ENCODE measurements at places on chromosomes 7 and 10.

GRCh38 chr7:101903515-101903868 is 86.1 kb downstream of the CUX1 start:
- DNase-seq, result no peak

- peak; percentile 3 for DNase-seq
These were observed 1010.0 kb downstream of the XPNPEP1 start for GRCh38 chr10:108913300-108913699.

DNA sequence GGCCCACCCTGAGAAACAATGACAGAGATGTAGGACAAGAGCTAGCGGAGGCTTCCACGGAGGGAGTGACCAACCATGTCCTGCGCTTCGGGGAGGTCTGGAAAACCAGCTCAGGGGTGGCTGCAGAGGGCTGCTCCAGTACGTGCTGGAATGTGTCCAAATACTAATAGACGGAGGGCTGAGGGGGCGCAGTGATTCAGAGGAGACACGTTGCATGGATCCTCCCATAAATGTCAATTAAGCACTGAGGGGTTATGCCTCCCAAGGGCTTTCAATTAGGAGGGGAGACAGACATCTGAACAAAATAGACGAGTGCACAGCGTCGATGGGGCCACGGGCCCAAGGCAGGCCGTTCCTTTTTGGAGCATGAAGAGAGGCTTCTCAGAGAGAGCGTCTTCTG is 51.0 kb upstream of the NPS start:
- DNase-seq, result no peak

DNA sequence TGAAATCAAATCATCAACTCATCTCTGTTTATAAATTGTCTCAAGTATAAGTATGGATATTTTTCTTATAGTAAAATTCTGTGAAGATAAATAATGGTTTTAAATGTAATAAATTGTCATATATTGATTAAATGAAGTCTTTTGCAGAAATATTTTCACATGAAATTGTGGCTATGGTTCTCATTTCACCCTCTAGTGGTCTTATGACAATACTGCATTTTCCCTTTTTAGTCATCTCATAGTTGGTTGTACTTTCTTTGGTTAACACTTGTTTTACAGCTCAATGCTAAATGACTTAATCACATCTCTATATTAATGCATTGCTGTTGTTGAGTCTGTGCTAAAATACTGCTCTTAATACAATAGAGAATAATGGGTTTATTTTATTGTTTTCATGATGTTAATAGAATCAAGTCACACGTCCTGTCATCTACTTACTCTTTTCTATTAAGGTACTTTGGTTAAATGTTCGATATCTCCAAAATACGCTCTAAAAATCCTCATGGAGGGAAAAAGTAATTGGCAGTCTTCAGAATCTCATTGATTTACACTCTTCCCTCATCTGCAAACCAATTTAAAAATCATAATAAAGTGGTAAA is 38.0 kb upstream of the CACNA2D1 start:
- peak; percentile 26 for DNase-seq

DNA sequence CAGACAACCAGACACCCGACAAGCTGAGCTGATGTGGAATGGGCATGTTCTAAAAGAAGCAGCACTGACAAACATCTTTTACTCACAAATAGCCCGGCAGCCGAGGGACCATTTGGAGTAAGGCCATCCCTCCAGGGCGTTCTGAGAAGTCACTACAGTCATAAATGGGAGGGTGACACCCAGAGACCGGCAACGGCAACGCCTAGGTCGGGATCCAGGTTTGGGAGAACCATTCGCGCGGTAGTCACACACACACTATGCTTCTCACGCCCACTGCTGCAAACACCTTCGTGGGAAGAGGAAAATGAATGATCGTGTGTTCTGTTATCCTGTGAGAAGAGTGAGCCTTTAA is 9.8 kb downstream of the TNS3 start:
- DNase-seq, result no peak

GRCh38 chr10:58219875-58220274 is 47.8 kb downstream of the IPMK start:
- DNase-seq, result peak; percentile 9

- DNase-seq, result no peak
These were observed 112.0 kb upstream of the C7orf33 start for GRCh38 chr7:148478551-148478950.

- DNase-seq, result no peak
These were observed 9.2 kb upstream of the IL6 start for GRCh38 chr7:22717760-22718159.

DNA sequence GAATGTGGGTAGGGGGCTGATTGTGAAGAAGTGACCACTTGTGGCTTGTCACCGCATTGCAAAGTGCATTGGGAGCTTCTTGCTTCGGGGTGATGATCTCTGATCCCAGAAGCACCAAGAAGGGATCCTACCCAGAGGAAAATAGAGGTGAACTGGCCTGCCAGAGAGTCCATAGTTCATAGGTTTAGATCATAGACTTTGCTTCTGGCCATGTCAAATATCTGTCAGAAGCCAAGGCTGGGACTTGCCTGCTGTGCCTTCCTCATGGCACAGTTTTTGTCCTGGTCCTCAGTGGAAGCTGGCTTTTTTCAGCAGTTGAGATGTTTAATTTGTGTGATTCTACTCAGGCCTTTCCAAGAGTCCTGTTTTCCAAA is 1.1 kb downstream of the ZSWIM8 start:
- no peak for DNase-seq

- peak; percentile 10 for DNase-seq
These were observed 294.6 kb downstream of the RNLS start for GRCh38 chr10:88288320-88289059.

- DNase-seq, result no peak
These were observed 227.6 kb downstream of the ANKRD7 start for GRCh38 chr7:118452128-118452527.

- no peak for DNase-seq
These were observed 2.4 kb downstream of the NAMPT start for GRCh38 chr7:106282390-106282789.

- no peak for DNase-seq
These were observed 578.7 kb downstream of the GLRX3 start for GRCh38 chr10:130714742-130715467.

GRCh38 chr10:124125305-124126116 is 32.1 kb upstream of the CHST15 start:
- peak; percentile 35 for DNase-seq

GRCh38 chr7:100745184-100745583 is 11.8 kb downstream of the ZAN start:
- DNase-seq, result peak; percentile 83

- peak; percentile 86 for DNase-seq
These were observed 102.4 kb downstream of the EXOC4 start for GRCh38 chr7:133355325-133355708.

DNA sequence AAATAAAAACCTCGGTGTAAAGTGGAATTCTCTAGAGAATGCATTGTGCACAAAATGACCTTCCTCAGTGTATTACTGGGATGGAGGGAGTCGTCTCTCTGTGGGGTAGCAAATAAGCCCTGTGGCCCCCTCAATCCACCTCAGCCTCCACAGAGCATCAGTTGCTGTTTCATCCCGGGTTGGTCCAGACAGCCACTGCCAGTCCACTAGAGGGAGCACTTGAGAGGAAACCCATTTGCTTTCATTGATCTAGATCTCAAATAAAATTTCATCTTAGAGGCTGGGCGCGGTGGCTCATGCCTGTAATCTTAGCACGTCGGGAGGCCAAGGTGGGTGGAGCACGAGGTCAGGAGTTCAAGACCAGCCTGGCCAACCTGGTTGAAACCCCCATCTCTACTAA is 1128.7 kb downstream of the CNTNAP2 start:
- DNase-seq, result peak; percentile 47

- no peak for DNase-seq
These were observed 286.6 kb downstream of the SEMA3D start for GRCh38 chr7:84900215-84900614.

GRCh38 chr7:139153832-139154231 is 44.3 kb upstream of the ZC3HAV1 start:
- DNase-seq, result peak; percentile 69

DNA sequence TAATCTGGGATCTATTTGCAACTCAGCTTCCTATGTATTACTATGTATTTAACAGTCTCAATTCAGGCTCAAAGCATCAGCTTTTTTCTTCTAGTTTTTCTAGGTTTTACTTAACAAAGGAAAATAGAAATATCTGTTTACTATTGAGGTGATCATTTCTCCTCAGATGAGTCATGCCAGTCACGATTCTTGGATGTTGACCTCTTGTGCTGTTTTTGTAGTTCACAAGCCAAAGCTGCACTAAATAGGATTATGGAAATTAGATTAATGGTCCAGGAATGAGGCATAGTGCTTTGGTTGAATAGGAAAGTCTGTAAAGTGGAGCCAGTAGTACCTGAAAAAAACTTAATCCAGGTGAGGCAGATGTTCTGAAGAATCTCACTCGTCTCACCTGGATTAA is 198.3 kb upstream of the KAT6B start:
- DNase-seq, result no peak

DNA sequence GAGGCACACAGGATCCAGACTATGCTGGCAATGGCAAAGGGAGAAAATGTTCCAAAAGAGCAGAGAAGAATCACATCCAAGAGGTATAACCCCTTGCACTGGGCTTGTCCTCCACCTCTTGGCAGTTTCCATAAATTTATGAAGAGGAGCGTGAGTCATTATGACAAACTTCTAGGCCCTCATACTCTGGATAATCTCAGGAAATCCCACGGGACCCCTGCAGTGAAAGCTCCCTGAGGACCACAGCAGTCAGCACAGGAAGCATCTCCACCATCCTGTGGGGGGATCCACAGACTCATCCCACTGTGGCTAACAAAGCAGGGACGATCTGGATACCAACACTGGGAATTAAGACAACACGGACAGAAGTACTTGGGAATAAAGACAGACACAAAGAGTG is 30.3 kb upstream of the GPAM start:
- peak; percentile 92 for DNase-seq

- no peak for DNase-seq
These were observed 146.3 kb upstream of the GPR26 start for GRCh38 chr10:123519861-123520260.

DNA sequence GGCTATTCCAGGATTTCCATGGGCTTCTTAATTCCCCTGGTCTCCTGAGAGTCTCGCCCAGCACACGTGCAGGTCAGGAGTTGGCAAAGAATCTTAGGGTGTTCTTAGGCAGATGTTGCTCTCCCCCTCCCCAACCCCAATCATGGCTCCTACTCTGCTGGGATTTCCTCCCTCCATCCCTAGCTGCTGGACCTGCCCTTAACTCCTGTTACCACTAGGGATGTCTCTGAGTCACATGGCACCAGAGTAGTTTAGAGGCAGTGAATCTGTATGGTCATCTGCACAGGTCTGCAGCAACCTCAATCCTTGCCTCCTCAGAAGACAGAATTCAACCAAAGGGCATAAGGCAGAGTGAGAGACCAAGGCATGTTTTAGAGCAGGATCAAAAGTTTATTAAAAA is 51.8 kb upstream of the CHST3 start:
- DNase-seq, result no peak

- DNase-seq, result no peak
These were observed 16.5 kb downstream of the AP3M1 start for GRCh38 chr10:74133923-74134820.

GRCh38 chr10:105269689-105270088 is 628.6 kb downstream of the SORCS3 start:
- DNase-seq, result no peak
